H4 (cell line): ENCODE measurements at places on chromosomes 7 and 10. TPM values are rescaled to one million over a fixed set of nuclear protein-coding genes. Genes with fewer than 3 reads are reported as not detected.

GRCh38 chr7:154842591-154842990 lies 160.3 kb downstream of the PAXIP1 start:
- DNase-seq: peak; percentile 88

- DNase-seq: peak; percentile 28
These were observed 485.8 kb downstream of the PLXNA4 start for GRCh38 chr7:132090444-132090843.

Gene TRPV6
- total RNA-seq: not detected in 2 replicates

Gene GIMAP6
- 0.41 and 0.56 TPM in 2 replicates for total RNA-seq

DNA sequence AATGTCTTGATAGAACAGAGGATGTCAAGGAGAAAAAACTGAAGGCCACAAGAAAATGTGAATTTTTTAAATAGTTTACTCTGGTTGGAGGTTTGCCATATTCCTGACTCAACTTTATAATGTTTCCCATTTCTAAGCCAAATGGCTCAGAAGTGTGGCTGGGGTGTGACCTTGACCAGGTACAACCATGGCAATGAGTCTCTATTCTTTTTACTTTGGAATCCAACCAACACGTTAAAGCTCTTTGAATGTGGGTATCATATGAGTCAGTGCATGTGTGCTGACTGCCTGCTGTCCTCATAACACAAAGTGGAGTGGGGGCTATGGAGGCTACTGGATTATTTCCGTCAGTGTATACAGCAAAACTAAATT lies 33.5 kb upstream of the DLD start:
- DNase-seq: no peak

- DNase-seq: no peak
These were observed 115.9 kb downstream of the VIPR2 start for GRCh38 chr7:159028508-159029401.

Gene UPP1
- 42.9 and 64.7 TPM in 2 replicates for total RNA-seq

DNA sequence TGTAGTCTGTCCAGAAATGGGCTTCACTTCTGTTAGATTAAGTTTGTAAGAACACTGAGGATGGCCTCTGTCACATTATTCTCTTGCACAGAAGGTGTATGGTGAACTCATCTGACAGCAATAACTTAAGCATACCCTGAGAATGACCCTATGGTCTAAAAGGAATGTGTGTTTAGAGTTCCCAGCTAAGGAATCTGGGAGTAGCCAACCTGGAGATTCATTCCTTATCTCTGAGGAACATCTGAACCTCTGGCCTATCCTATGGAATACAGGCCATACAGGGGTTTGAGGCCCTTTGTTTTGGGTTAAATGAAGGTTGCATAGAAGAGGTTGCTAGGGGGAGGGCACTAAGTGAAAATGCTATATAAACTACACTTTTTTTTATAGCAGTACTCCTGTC lies 41.4 kb downstream of the LAMB4 start:
- DNase-seq: no peak

Gene MMP21
- total RNA-seq: not detected in 2 replicates

DNA sequence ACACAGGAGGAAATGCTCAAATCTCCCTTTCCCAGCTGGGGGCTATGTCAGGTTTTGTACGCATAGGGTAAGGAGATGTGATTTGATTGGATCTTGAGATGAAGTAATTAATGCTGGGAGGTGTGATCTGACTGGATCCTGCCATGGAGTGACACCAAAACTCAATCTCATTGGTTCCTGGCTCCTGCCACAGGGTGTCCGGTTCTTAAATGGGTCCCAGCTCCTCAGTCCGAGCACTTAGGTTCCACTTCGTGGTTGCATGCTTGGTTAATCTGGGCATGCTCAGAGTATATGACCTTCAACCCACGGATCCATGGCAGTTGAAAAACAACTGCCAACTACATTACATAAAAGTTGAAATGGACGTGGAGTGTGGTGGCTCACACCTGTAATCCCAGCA lies 3.1 kb upstream of the ZNF12 start:
- DNase-seq: peak; percentile 59

Gene NUTM2A
- total RNA-seq: 0.37 TPM in 1 of 2 replicates, not detected in the other
